AML-193 (cell line): ENCODE measurements at places on chromosomes 4 and X.
A peak's percentile ranks its signal among the peaks of the same experiment; 100 is the strongest.

- DNase-seq = no peak
These were observed 256.8 kb upstream of the CXXC4 start for GRCh38 chr4:104751468-104751867.

DNA sequence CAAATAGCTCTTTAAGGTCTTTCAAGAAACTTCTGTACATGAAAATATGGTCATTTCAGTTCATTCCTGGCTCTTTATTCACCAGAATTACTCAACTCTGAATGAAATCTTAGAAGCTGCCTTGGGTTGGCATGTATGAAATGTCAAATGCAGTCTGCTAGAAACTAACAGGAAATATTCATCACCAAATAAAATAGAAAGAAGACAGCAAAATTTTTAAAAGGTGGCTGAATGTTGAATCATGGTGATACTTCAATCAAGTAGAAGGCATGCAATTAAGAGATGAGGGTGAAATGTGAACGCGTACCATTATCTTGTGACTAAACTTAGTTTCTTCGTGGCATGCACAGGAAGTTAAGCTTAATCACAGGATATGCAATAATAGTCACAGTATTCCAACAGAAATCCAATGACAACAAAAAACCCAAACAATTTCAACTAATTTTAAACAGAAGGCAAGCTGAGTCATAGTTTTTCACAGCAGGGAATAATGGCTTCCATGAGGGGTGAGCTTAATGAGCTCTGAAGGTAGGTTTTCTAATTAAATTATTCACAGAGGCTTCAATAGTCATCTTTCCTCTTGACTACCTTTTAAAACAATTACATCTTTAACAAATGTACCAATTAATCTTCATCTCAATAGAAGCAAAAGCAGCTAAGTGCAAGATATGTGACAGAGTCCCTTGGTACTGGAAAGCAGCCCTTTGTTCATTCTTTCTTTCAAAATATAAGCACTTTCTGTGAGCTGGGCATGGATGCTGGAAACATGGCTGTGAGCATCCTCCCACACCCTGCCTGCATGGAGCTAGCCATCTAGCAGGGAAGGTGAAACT is 44.5 kb downstream of the SCFD2 start:
- DNase-seq = no peak

- DNase-seq = peak; percentile 68
These were observed 44.9 kb upstream of the PDLIM5 start for GRCh38 chr4:94406668-94407437.

GRCh38 chr4:175371091-175371490 is 441.0 kb downstream of the GPM6A start:
- no peak for DNase-seq

DNA sequence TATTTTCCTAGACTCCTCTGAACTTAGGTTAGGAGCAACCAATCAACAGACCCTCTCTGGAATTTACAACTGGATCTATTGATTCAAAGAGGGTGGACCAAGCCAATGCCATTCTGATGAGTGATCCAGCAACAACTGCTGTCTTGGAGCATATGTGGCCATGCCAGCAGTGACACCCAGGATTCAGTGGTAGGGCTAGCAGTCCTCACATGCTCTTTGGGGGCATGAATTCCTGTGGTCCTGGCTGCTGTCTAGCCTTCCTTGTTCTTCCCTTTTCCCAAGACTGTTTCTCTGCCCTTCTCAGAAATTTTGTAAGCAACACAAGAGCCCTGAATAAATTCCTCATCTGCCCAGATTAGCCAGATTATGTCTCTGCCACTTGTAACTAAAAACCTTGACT is 61.5 kb upstream of the GATB start:
- no peak for DNase-seq

- peak; percentile 48 for DNase-seq
These were observed 126.1 kb downstream of the INPP4B start for GRCh38 chr4:142719854-142720541.

DNA sequence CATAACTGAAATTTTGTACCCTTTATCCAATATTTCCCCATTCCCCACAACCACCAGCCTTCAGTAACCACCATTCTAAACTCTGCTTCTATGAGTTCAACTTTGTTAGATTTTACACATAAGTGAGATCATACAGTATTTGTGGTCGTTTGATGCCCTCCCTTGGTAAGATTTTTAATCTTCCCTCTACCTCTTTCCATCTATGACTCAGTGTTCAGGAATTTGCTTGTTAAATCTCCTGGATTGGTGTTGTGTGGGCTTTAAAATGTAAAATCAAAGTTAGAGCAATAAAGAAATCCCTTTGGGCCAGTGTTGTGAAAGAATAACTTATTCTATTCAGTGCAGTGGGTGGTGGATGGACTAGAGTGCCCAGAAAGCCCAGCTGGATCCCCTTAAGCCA is 37.4 kb downstream of the SLC16A2 start:
- DNase-seq = no peak

DNA sequence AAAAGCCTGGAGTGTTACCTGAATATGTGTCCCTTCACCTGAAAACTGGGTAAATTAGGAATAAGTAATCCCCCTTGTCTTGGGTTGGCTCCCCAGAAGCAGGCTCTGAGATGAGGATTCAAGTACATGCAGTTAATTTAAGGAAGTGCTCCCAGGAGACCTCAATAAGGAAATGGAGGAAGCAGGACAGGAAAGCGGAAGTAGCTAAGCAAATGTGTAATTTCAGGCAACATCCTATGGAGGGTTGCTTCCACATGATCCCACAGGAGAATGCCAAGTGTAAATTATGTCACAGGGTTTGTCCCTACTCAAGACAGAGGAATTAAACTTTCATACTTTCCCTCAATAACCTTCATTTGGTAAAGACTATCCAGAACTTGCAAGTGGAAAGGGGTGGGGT is 48.1 kb upstream of the ARHGEF6 start:
- DNase-seq = no peak

GRCh38 chr4:153757407-153757806 is 2.4 kb downstream of the RNF175 start:
- DNase-seq = no peak

- peak; percentile 33 for DNase-seq
These were observed 174.7 kb upstream of the GPRIN3 start for GRCh38 chr4:89482251-89482650.

DNA sequence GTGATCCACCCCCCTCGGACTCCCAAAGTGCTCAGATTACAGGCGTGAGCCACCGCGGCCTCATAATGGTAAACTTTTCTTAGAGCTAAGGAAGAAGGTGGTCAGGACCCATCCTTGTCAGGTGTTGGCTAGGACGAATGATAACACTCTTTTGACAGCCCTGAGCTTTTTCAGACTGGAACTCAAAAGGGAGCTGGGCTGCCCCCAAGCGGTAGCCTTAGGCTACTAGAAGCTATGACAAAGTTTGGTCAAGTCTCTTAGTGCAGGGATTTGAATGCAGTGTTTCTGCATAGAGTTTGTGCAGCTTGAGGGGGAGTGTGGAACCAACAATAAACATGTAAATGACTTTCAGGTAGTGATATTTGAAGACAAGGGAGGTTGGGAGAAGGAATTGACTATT is 11.8 kb upstream of the HSD17B10 start:
- peak; percentile 41 for DNase-seq

GRCh38 chr4:38082424-38083385 is 122.5 kb downstream of the PTTG2 start:
- no peak for DNase-seq

DNA sequence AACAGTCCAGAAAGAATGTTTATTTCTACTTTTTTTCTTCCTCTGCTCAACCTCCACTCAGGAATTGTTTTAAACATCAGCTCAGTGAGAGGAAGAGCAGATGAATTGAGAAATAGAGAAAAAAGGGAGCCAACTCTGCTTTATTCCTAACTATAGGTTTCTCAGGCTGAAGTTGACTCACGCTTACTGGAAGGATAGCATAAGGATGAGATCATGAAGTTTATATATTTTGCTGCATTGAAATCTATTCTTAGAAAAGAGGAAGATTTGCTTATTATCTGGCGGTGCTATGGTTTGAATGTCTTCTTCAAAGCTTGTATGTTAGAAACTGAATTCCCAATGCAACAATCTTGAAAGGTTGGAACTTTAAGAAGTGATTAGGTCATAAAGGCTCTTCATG is 1673.4 kb upstream of the PCDH7 start:
- no peak for DNase-seq

DNA sequence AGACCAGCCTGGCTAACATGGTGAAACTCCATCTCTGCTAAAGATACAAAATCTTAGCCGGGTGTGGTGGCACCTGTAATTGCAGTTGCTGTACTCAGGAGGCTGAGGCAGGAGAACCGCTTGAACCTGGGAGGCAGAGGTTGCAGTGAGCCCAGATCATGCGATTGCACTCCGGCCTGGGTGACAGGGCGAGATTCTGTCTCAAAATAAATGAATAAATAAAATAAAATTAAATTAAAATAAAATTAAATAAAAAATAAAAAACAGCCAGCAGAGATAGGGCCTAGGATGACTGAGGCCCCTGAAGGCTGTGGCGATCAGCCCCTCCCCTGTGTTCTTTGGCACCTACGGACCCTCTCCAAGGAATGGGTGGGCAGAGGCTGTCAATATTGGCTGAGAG is 22.8 kb upstream of the IL3RA start:
- DNase-seq = no peak

DNA sequence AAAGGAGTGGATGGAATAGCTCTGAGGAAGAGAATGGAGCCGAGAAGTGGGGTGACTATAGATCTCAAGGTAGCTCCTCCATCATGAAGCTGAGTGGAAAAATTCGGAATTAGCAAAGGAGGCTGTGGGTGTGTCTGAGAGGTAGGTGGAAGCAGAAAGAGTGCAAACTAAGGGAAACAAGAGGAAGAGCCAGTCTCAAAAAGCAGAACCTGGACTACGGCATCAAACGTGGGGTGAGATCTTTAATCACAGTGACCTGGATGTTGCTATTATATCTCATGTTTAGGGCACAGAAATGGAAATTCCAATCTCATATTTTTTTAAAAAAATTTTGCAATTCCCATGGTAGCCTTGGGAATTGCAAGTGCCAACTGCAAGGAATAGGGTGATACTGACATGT is 162.5 kb upstream of the RASGEF1B start:
- DNase-seq = no peak

- no peak for DNase-seq
These were observed 54.1 kb upstream of the FHDC1 start for GRCh38 chr4:152881974-152882373.

- no peak for DNase-seq
These were observed 107.2 kb upstream of the KIT start for GRCh38 chr4:54550395-54551171.

GRCh38 chr4:89511776-89512175 is 204.2 kb upstream of the GPRIN3 start:
- DNase-seq = no peak

DNA sequence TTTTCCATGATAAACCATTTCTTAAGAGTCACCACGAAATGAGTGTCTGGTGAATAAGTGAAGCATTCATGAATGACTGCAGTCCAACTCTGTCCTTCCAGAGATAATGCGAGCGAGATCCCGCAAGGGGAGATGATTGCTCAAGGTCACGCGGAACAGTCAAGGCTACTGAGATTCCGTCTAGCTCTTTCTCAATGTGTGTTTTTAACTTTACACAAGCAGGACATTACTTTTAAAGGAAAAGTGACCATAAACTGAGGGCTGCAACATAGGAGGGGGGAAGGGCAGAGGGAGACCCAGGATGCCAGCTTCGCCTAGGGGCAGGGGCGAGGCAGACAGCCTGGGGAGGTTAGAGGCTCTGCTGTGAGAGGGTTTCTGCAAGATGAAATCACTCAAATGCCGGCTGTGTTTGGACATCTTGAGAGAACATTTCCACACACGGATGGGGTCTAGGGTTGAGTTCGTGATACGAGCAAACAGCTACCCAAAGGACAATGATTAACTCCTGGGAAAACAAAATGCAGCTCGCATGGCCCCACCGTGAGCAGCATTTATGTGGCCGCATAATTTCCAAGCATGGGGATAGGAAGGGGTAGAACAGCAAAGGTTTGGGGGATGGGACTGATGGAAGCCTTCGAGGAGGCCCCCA is 23.8 kb upstream of the CCNQ start:
- no peak for DNase-seq

- DNase-seq = no peak
These were observed 30.4 kb upstream of the LAMP2 start for GRCh38 chrX:120499301-120500072.

DNA sequence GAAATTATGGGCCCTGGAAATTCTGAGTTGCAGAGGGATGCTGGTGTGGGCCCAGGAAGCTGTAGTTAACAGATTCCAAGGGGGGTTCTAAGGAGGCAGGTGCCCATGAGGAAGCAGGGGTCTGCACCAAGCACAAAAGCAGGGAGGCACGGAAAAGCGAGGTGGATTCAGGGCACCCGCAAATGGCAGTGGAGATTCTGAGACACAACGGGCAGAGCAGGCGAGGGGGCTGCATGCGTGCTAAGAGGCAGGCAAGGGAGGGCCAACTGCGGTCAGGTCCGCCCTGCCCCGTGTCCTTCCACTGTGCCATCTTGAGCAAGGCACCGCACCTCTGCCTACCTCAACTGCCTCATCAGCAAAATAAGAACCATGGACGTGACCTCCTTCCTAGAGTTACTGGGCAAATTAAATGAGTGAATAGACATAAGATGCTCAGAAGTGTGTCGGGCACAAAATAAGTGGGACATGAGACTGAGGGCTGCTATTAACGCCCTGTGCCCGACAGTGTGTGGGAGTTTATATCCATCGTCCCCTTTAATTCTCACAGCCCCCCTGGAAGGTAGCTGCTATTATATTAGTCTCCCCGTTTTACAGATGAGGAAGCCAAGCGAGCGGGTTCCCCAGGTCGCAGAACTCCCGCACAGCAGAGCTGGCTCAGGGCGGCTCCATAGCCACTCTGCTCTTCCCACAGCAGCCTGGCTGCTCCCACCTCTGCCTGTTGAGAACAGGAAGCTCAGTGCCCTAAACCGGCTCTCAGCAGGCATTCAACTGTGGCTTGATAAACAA is 67.6 kb downstream of the PPP2R2C start:
- no peak for DNase-seq

- no peak for DNase-seq
These were observed 133.6 kb upstream of the S100G start for GRCh38 chrX:16516232-16516876.

DNA sequence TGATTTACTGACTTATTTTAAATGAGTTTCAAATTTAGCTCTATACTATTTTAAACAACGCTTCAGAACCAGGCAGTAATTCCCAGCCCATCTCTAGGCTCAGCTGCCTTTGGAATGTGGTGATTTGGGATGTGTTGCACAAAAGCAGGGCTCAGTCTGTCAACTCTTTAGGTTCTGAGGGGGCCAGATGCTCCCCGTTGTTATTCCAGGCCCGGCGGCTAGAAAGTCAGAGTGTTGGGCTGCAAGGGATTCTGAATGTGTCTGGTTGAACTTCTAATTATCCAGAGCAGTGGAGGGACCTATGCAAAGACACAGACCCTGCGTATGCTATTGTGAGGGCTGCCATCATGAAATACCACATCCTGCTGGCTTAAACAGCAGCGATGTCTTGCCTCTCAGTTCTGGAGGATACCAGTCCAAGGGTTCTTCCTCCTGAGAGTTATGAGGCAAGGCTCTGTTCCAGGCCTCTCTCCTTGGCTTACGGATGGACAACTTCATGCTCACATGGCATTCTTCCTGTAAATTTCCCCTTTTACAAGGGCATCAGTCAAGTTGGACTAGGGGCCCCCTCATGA is 123.2 kb upstream of the TRIM2 start:
- DNase-seq = no peak
